ENCODE measurements at places on chromosomes 2 and 18.

DNA sequence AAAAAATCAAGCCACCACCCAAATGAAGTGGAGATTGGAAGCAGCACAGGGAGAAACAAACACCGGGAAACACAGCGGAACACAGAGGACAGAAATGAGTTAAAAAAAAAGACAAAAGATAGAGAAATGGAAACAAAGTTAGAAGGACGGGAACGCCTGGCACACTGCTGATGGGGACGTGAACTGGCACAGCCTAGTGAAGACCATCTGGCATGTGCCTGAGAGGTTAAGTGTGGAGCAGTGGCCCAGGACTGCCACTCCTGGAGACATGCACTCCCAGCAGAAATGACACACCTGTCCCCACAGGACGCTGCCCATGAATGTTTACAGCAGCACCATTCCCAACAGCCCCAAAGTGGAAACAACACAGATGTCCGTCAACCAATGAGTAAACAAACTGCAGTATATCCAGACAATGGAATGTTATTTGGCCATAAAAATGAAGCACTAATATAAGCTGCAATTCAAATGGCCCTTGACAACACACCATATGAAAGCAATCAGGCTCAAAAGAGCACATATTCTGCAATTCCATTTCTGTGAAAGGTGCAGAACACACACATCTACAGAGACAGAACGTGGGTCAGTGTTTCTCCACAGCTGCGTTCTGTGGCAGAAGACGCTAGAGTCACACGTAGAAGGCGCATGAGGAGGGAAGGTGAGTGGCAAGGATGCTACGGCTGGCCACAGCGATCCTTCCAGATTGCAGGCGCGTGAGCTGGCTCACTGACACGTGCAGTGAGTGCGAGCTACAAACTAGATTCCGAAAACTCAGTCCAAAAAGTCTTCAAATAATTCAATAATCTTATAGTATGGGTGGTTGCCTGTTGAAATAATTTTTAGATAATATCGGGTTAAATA, 24.6 kb downstream of the THAP4 start:
- DNase-seq = no peak

GRCh38 chr2:234971496-234971895, 19.7 kb downstream of the SH3BP4 start:
- DNase-seq = no peak

DNA sequence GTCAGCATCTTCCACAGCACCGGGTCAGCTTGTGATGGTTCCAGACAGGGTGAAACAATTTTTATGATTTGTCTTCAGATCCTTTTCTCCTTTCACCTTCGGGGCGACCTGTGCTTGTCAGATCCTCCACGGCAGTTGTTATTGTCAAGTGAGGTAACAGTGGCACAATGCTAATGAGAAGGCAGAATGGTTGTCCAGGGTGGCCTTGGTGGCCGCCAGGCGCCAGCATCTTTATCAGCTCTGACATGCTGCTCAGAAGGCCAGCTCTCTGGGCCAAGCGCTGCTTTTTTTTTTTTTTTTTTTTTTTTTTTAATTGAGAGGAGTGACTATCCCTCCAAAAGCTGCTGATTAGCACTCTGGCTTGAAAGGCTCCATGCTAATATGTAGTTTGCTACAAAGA, 52.3 kb upstream of the MGAT5 start:
- DNase-seq = no peak

GRCh38 chr2:232324778-232325177, 53.8 kb upstream of the ALPP start:
- no peak for DNase-seq

DNA sequence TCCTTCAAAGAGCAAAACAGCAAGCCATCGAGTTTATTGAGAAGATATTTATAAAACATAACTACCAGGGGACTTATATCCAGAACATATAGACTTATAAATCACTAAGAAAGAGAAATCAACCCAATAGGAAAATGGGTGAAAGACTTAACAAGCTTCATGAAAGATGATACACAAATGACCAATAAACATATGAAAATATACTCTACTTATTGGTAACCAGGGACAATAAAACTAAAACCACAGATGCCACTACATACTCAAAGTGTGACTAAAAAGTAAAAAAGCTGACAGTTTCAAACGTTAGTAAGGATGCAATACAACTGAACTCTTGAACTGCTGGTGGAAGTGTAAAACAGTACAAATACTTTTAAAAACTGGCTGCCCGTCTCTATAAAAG, 154.3 kb downstream of the TMEM163 start:
- DNase-seq = no peak
